ENCODE measurements at places on chromosomes 1 and 21. TPM values are rescaled to one million over a fixed set of nuclear protein-coding genes. Genes with fewer than 3 reads are reported as not detected.

Gene DISP3
- not detected for total RNA-seq

Gene CD5L
- total RNA-seq, result not detected

Gene DNM3
- 2.0 TPM for total RNA-seq

Gene GPR137B
- 6.8 TPM for total RNA-seq

Gene OR2L2
- total RNA-seq, result not detected

Gene POU2F1
- 10.7 TPM for total RNA-seq

Gene PGLYRP3
- not detected for total RNA-seq

Gene TAS1R1
- total RNA-seq, result not detected

Gene ADORA1
- 6.5 TPM for total RNA-seq

Gene KRTAP19-1
- not detected for total RNA-seq

Gene CHIA
- total RNA-seq, result not detected

Gene AK2
- total RNA-seq, result 155 TPM

Gene TMEM50B
- total RNA-seq, result 28.7 TPM

Gene OR4F29
- total RNA-seq, result not detected

Gene CCT8
- total RNA-seq, result 232 TPM

Gene SCCPDH
- 55.1 TPM for total RNA-seq

Gene PARS2
- 3.8 TPM for total RNA-seq

Gene OR2L3
- total RNA-seq, result not detected

Gene ZNF593OS
- not detected for total RNA-seq

Gene IKBKE
- 11.5 TPM for total RNA-seq

Gene SELL
- 0.27 TPM for total RNA-seq

Gene TMEM51
- 6.5 TPM for total RNA-seq

Data from fibroblast of the aortic adventitia (primary cell).